ENCODE measurements at places on chromosomes 5 and 9.
A peak's percentile ranks its signal among the peaks of the same experiment; 100 is the strongest.

GRCh38 chr9:5089737-5090136 is 95.7 kb downstream of the INSL6 start:
- no peak for DNase-seq

- DNase-seq, result no peak
Measured at GRCh38 chr9:115930472-115930871, 223.1 kb upstream of the PAPPA start.

- peak; percentile 31 for DNase-seq
Measured at GRCh38 chr5:141778206-141778605, 96.2 kb upstream of the ARAP3 start.

DNA sequence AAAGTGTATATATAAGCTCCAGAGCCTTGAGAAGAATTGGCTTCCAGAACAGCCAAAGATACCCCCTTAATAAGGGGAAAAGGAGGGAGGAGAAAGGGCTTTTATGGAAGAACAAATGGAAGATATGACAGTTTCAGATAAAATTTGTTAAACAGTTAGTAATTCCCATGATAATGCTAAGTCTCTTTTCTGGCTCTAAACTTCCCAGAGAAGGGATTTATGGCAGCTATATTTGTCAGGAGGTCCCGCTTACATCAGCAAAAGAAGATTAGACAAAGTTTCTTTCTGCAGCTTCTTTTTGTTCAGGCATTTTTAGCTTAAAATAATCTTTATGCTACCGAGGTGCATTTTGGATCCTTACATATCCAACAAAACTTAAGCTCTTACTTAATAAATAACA is 14.3 kb upstream of the SLC36A3 start:
- DNase-seq, result no peak

- no peak for DNase-seq
Measured at GRCh38 chr9:21413624-21414023, 4.7 kb downstream of the IFNA8 start.

GRCh38 chr5:68924481-68925145 is 169.2 kb upstream of the SLC30A5 start:
- DNase-seq, result no peak

DNA sequence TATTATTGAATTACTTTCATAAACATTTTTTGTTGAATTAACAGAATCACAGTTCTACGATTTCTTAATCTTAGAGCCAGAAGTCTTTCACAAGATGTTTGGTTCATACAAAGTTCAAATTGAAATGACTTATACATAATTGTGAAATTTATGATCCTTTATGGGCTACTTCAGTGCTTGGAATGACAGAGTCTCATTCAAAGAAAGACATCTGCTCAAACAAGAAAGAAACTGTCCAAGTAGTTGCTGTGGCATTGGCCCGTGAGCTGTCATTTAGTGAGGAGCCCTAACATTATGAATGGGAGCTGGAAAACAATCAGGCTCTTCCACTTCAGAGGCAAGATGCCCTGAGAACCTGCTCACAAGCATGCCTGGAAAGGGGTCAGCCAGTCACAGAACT is 63.4 kb downstream of the AUH start:
- DNase-seq, result no peak

GRCh38 chr9:134487066-134487710 is 154.4 kb upstream of the COL5A1 start:
- DNase-seq, result no peak

GRCh38 chr9:70602321-70603019 is 188.0 kb upstream of the KLF9 start:
- no peak for DNase-seq

GRCh38 chr5:95842854-95843544 is 20.5 kb upstream of the GLRX start:
- DNase-seq, result no peak

- DNase-seq, result no peak
Measured at GRCh38 chr9:29556317-29556716, 1983.0 kb upstream of the C9orf72 start.

GRCh38 chr9:128920381-128921058 is at the start of gene PHYHD1:
Gene PHYHD1 (plus strand): TSS chr9:128920982. CDS start chr9:128922324, 1,342 bp downstream.
- DNase-seq, result no peak

- DNase-seq, result no peak
Measured at GRCh38 chr5:110963495-110963894, 108.0 kb upstream of the TSLP start.

- DNase-seq, result no peak
Measured at GRCh38 chr5:117084067-117084466, 509.4 kb upstream of the SEMA6A start.

GRCh38 chr5:141914199-141914743 is 9.4 kb upstream of the DELE1 start:
- no peak for DNase-seq

- DNase-seq, result no peak
Measured at GRCh38 chr9:131433302-131433854, 39.5 kb downstream of the PRRC2B start.

GRCh38 chr5:113325054-113325453 is 109.7 kb downstream of the TSSK1B start:
- no peak for DNase-seq

DNA sequence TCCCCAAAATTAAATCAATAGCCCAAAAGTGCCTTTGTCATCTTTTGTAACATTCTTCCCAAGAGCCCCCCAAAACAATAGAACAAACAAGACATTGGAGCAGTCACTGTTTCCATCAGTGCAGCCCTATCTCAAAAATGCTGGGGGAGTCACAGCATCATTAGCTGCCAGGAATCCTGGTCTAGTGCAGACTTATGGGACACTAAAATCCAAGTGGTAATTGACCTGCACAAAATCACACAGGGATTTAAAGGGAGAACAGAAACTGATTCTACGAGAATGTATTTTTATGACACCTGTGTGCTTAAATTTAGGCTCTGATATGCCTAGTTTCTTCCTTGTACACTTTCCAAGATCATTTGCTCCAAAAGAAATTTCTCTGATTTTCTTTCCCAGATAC is 172.9 kb downstream of the GLIS3 start:
- no peak for DNase-seq

GRCh38 chr5:123585871-123586270 is 73.9 kb downstream of the CSNK1G3 start:
- no peak for DNase-seq

- no peak for DNase-seq
Measured at GRCh38 chr5:1799110-1799601, 481 bp downstream of the MRPL36 start.

DNA sequence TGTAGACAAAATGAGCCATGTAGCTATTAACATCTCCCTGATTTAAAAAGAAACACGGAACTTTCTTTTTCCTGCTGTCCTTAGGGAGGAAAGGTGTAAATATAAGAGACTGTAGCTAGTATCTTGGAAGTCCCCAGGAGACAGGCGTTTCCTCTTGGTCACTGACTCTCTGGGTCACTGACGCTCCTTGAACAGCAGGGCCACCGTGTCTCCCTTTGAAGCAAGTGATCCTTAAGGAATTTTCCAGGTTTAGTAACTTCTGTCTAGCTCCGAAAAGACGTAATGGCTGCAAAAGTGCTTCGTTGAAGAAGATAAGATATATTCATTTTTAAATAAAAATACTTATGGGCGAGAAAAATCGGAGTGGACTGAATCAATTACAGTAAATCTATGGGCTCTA is 745 bp upstream of the CLTA start:
- no peak for DNase-seq

GRCh38 chr9:1044643-1045042 is 5.5 kb upstream of the DMRT2 start:
- no peak for DNase-seq

GRCh38 chr5:57446966-57447365 is 35.6 kb downstream of the ACTBL2 start:
- DNase-seq, result no peak

DNA sequence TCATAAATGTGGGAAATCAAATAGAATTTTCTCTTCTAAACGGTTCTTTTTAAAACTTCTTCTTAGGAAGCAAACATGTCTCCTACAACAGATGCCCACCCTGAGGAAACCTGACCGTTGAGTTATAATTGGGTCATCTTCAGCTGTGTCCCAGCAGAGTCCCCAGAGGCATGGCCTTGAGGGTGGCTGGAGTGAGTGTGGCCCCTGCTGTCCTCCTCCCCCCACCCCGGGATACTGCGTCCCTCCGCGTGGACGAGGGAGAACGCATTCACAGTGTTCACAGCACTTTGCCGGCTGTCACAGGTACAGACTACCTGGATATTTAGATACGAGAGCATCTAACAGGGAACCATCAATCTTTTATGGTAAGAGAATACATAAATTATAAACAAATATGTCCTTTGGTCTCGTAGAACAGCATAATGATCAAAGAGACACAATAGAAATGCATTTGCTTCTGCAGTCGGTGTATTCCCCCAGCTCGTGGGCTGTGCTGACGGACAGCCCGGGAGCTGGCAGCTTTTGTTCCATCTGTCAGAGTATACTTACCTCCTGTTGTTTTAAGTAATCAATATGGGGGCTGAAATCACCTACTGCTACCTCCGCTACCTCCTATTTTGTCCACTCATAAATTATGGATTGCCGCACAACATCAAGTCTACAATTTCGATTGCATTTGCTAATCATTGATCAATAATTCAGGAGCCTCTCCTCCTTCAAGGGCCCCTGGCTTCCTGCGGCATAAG is 214.7 kb downstream of the IRX2 start:
- no peak for DNase-seq

DNA sequence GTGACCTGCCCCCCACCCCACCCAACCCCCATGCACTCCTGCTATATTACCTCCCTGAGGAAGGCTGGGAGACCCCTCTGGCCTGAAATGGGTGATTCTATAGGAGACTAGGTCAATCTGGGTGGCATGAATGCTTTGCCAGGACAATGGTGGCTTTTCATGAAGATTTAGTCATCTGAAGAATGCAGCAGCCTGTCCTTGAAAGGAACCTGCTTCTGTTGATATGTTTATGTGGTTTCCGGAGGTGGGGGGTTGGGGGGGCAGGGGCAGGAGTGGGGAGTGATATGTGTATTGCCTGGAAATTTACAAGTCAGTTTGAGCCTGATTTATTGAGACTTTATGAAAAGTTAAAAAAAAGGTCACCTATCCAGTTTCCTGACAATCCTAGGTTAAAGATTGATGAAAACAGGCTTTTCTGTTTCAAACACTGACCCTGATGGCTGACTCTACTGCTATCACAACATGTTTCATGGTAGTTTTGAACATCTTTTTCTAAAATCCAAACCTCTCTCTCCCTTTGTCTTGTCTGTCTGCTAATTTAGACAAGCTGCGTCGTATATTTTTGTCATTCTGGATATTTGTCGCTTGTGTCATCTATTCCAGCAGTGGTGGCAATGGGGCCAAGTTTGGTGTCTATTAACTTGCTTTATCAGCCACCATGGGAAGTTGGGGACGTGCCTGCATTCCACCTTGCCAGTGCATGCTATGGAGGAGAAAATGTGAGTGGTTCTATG is 153.7 kb upstream of the EGFLAM start:
- DNase-seq, result no peak

DNA sequence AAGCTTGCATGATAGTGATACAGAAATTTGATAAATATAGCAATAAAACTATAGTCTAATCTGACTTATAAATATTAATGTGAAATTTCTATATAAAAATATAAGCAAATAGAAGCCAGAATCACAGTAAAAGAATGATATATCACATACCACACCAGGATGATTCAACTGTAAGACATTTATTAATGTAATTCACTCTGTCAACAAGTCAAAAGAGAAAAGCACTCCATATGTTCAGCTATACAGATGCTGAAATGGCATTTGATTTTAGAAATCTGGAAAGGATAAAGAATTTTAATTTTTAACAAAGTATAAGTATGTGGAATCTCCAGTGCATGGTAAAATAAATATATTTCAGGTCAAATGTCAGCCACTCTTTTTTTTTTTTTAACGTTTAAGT is 372.4 kb downstream of the KCNN2 start:
- DNase-seq, result no peak

DNA sequence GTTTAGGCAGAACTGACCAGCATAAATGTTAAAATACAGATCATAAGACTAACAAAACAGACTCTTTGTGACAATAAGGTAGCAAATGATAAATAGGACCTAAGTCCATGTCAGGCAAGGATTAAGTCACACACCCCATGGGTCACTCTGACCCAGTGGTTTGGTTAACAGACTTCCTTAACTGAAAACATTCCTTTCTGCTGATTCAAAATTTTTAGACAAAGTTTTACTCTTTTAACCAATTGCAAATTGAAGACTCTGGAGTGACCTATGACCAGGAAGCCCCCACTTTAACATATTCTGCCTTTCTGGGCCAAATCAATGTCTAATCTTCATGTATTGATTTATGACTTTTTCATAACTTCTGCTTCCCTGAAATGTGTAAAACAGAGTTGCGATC is 4.9 kb upstream of the NXNL2 start:
- DNase-seq, result no peak

GRCh38 chr5:147400881-147401280 is 109.0 kb downstream of the DPYSL3 start:
- DNase-seq, result no peak

- no peak for DNase-seq
Measured at GRCh38 chr5:66442951-66443445, 153.2 kb upstream of the MAST4 start.

- DNase-seq, result no peak
Measured at GRCh38 chr5:132302413-132302812, 8.2 kb downstream of the SLC22A4 start.

GRCh38 chr5:141051521-141051866 is 320 bp downstream of the PCDHB1 start:
- no peak for DNase-seq

DNA sequence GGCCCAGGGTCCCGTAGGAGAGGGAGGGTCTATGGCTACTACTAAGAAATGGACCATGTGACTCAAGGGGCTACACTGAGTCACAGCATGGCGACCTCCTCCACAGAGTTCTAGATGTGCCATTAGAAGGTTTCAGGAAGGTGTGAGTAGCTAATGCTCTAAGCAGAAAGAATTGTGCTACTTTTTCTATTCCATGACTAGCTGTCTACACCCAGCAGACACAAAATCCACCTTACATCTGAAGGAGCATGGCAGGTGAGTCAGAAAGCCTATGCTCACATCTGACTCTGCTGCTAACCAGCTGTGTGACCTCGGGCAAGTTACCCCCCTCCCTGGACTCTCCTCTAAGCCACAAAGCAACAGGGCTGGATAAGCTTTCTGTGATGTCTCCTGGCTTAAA is 14.4 kb upstream of the MEIKIN start:
- DNase-seq, result no peak

DNA sequence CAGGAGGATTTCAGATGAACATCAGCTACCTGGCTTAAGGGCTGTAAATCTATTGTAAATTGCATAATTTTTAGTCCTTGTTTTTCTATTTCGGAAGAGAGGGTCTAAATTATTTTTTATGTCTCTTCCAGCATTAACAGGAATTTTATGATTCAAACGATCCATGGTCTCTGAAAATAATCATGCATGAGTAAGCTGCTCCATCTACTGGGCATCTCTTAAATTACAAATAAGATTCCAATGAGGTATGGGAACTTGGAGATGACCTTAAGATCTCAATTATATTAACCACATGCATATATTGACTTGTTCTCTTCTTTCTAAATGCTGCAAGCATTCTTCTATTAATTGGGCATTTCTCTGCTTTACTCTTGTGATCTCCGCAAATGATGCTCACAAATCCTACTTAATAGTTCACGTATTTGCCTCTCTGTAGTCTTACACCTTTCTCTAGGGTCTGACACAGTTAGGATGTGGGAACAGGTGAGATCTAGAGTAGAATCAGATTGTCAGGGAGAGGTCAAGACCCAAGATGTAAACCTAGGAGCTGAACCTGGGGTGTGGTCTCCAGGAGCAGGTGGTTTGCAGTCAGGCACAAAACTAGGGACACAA is 86.9 kb downstream of the NUDT12 start:
- DNase-seq, result no peak
